ENCODE measurements at places on chromosomes 2 and 18.
A peak's percentile ranks its signal among the peaks of the same experiment; 100 is the strongest.

DNA sequence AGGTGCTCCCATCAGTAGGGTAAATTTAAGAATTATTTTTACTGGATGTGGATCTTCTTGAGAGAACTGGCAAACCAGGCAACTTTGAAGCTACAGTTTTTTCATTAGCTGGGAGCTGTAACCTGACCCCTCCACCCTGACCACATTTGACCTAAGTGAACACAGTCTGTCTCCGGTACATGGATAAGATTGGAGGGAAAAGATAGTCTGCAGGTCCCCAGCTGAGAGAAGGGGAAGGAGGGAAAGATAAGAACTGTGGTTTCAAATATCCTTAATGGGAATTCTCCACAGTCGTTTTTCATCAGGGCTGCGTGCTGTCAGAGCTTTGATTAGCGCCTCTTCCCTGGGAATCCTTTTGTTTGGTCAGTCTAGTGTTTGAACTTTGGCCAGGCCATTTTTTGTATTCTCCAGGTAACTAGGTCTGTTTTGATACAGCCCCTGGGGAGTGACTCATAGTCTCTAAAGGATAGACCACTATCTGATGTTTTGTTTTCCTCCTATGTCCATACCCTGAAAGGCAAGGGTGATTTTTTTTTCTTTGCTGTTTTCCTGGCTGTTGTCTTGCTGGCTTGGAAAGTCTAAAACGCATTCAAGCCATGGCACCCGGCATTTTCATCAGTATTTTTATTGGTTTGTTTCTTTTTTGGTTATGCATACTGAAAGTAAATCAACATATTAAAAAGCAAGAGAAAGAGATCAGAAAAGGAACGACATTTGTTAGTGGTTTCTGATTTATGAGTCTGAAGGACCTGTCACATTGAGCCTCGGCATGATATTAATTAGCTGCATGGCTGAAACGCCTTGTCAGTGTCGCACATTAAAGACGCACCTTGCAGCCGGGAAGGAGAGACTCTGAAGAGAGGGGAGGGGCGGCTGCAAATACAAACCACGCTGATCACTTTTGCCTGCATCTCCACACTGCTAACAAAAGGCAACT lies 183.4 kb upstream of the FN1 start:
- no peaks in the 10 kb centered on the region for H3K27me3 ChIP-seq
- peaks cover 7% of the 10 kb centered on the region for H3K4me1 ChIP-seq
- no peak overlapping the region for H3K27ac ChIP-seq
- no peak overlapping the region for H3K4me3 ChIP-seq
- DNase-seq = no peak

GRCh38 chr2:58449286-58450010 lies 208.3 kb upstream of the FANCL start:
- no peaks in the 10 kb centered on the region for H3K27me3 ChIP-seq
- no peak for DNase-seq
- H3K4me3 ChIP-seq = no peak overlapping the region
- no peak overlapping the region for H3K27ac ChIP-seq
- H3K4me1 ChIP-seq = peaks cover 1% of the 10 kb centered on the region
- no peaks in the 10 kb centered on the region for H3K36me3 ChIP-seq

GRCh38 chr2:229870903-229871656 lies 50.7 kb downstream of the TRIP12 start:
- peaks cover 3% of the 10 kb centered on the region for H3K36me3 ChIP-seq
- DNase-seq = no peak
- no peak overlapping the region for H3K4me3 ChIP-seq
- no peak overlapping the region for H3K27ac ChIP-seq

GRCh38 chr2:196166876-196167275 lies 4.5 kb downstream of the STK17B start:
- H3K36me3 ChIP-seq = no peaks in the 10 kb centered on the region
- H3K4me3 ChIP-seq = no peak overlapping the region
- H3K27me3 ChIP-seq = no peaks in the 10 kb centered on the region
- DNase-seq = no peak
- H3K4me1 ChIP-seq = peaks cover 14% of the 10 kb centered on the region
- no peak overlapping the region for H3K27ac ChIP-seq

- no peak for DNase-seq
- H3K27ac ChIP-seq = no peak overlapping the region
- no peaks in the 10 kb centered on the region for H3K4me1 ChIP-seq
- H3K4me3 ChIP-seq = no peak overlapping the region
Measured at GRCh38 chr2:236932831-236933361, 152.8 kb upstream of the COPS8 start.

- H3K4me3 ChIP-seq = no peak overlapping the region
- no peak overlapping the region for H3K27ac ChIP-seq
- no peaks in the 10 kb centered on the region for H3K4me1 ChIP-seq
- no peaks in the 10 kb centered on the region for H3K27me3 ChIP-seq
- peaks cover 41% of the 10 kb centered on the region for H3K36me3 ChIP-seq
- DNase-seq = no peak
Measured at GRCh38 chr2:128153786-128154185, 62.8 kb downstream of the UGGT1 start.

DNA sequence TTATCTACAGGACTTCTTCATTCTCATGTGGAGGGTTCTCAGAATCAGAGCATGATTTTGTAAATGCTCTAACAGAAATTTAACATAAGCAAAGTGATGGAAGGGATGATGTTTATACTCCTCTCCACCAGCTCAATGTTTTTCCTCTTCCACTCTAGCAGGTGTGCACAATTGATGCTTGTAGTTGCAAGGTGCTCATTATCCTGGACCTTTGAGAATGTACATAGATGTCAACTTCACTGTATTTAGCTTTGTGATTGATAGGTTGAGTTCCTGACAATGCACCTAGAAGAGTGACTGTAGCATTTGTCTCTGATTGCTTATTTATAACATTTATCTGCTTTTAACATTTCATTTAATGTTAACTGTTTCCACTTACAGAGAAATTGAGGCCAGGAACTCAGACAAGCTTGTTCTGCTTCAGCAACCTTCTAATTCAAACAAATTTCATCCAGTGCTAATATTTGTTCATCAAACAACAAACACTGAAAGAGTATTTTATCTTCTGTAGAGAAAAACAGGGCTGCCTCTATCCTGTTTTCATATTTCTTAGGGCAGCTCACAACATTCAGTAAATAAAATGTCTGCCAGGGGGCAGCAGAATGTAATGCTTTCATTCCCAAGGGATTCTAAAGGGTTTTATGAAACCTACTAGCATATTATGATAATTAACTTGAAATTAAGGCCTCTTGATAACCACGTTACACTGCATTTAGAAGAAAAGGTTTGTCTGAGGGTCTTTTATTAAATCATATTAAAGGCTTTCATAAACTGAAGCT lies 127.9 kb upstream of the NOL4 start:
- DNase-seq = no peak
- H3K4me1 ChIP-seq = no peaks in the 10 kb centered on the region
- no peaks in the 10 kb centered on the region for H3K36me3 ChIP-seq
- H3K27me3 ChIP-seq = no peaks in the 10 kb centered on the region

GRCh38 chr2:157470321-157470720 lies 26.4 kb upstream of the CYTIP start:
- H3K27me3 ChIP-seq = no peaks in the 10 kb centered on the region
- no peak for DNase-seq
- H3K36me3 ChIP-seq = no peaks in the 10 kb centered on the region
- no peaks in the 10 kb centered on the region for H3K4me1 ChIP-seq
- H3K27ac ChIP-seq = no peak overlapping the region

DNA sequence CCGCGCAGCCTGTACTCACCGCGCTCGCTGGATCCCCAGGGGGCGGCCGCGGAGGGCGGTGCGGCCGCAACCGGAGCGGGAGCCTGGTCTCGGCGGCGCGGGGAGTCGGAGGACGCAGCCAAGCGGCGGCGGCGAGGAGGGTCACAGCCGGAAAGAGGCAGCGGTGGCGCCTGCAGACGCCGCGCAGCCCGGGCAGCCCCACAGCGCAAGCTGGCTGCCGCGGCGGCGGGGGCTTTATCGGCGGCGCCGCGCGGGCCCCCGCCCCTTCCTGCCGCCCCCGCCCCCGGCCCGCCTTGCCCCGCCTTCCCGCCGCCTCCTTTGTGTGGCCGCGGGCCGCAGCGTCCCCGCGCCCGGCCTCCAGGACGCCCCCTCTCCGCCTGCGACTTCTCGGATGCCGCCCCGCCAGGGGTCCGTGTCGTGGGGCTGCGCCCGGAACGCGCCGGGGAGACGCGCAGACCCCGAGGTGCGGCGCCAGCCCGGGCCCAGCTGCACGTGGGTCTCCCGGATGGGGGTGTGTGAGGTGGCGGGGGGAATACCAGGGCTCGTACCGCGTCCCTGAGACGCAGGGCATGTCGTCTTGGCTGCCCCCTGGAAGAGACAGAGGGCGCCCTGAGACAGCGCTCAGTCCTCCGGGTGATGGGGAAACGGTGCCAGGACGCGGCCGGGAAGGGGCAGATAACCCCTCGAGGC lies at the start of gene SERPINE2:
TSS of gene SERPINE2 (minus strand) at position 207 of the 690 bp plus-strand sequence. CDS start 37,386 bp downstream, outside the sequence.
- no peak for DNase-seq
- H3K27ac ChIP-seq = peak within 1 kb of the TSS; percentile 46
- peaks cover 2% of the 10 kb centered on the region for H3K4me1 ChIP-seq
- H3K4me3 ChIP-seq = peak within 1 kb of the TSS; percentile 58
- H3K36me3 ChIP-seq = no peaks in the 10 kb centered on the region
- peaks cover 7% of the 10 kb centered on the region for H3K27me3 ChIP-seq

- H3K27me3 ChIP-seq = no peaks in the 10 kb centered on the region
- H3K4me1 ChIP-seq = peaks cover 46% of the 10 kb centered on the region
- DNase-seq = no peak
Measured at GRCh38 chr2:127663566-127664064, 11.7 kb downstream of the LIMS2 start.

DNA sequence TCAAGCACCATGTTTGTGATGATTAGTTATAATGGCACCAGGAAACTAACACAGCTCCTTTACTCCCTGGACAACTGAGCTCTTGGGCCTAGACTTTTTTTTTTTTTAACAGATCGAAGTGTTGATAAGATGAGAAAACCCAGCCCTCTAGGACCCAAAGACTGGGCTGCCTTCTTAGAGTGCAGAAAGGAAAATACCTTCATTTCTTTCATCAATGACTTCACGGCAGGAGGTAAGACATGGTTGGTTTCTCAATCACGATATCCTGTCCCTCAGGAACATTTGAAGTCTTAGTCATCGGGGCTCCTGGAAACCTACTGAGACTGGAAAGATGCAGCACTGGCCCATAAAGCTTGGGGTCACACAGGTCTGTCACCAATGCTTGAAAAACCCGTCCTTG lies 84.7 kb downstream of the TNFRSF11A start:
- no peak overlapping the region for H3K27ac ChIP-seq
- H3K36me3 ChIP-seq = no peaks in the 10 kb centered on the region
- H3K4me1 ChIP-seq = no peaks in the 10 kb centered on the region
- DNase-seq = no peak
- H3K4me3 ChIP-seq = no peak overlapping the region
- H3K27me3 ChIP-seq = no peaks in the 10 kb centered on the region

- no peaks in the 10 kb centered on the region for H3K27me3 ChIP-seq
- H3K36me3 ChIP-seq = no peaks in the 10 kb centered on the region
- H3K4me1 ChIP-seq = no peaks in the 10 kb centered on the region
- no peak overlapping the region for H3K4me3 ChIP-seq
Measured at GRCh38 chr18:28584731-28585130, 407.8 kb upstream of the CDH2 start.

- no peaks in the 10 kb centered on the region for H3K27me3 ChIP-seq
- no peak overlapping the region for H3K27ac ChIP-seq
- DNase-seq = no peak
- no peaks in the 10 kb centered on the region for H3K4me1 ChIP-seq
- peaks cover 2% of the 10 kb centered on the region for H3K36me3 ChIP-seq
- H3K4me3 ChIP-seq = no peak overlapping the region
Measured at GRCh38 chr2:58006952-58007284, 39.7 kb upstream of the VRK2 start.

DNA sequence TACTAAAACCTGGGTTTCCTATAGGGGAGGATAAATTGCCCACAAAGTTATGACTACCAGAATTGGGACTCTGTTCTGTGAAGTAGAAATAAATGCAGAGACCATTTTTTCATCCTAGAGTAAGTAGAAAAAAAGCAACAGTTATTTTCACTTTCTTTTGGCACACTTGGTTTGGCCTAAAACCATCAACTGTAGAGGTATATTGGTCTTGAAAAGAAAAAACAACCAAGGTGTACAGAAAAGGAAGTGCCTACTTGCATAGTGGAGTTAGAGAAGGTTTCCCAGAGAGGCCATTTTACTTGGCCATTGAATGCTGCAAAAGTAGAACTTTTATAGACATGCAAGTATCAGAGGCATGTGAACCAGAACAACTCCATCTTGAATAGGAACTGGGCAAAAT lies 89.4 kb upstream of the TACR1 start:
- H3K4me3 ChIP-seq = no peak overlapping the region
- no peaks in the 10 kb centered on the region for H3K4me1 ChIP-seq
- DNase-seq = no peak
- H3K27me3 ChIP-seq = no peaks in the 10 kb centered on the region

DNA sequence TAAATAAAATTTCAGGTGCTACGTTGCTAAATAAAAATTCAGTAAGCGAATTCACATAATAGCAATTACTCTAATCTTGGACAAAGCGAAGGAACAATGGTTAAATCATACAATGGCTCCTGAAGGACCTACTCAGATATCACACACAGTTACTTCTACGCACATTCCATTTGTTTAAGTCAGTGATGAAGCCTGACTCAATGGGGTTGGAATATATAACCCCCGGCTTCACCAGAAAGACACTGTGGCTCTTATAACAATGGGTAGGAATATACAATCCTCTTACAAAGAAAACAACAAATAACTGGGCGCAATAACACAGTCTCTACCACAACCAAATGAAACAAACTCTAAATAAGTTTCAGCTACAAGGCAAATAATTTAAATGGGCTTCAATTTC lies 349.5 kb downstream of the IRS1 start:
- no peaks in the 10 kb centered on the region for H3K27me3 ChIP-seq
- no peak overlapping the region for H3K4me3 ChIP-seq
- no peak overlapping the region for H3K27ac ChIP-seq
- peaks cover 6% of the 10 kb centered on the region for H3K4me1 ChIP-seq
- no peaks in the 10 kb centered on the region for H3K36me3 ChIP-seq

GRCh38 chr2:206259376-206260187 lies 14.9 kb upstream of the ZDBF2 start:
- H3K27me3 ChIP-seq = peaks cover 13% of the 10 kb centered on the region
- peaks cover under 1% of the 10 kb centered on the region for H3K4me1 ChIP-seq
- DNase-seq = no peak
- H3K27ac ChIP-seq = no peak overlapping the region
- no peaks in the 10 kb centered on the region for H3K36me3 ChIP-seq
- no peak overlapping the region for H3K4me3 ChIP-seq

GRCh38 chr2:20486571-20486970 lies 39.7 kb downstream of the RHOB start:
- no peaks in the 10 kb centered on the region for H3K36me3 ChIP-seq
- no peak for DNase-seq
- no peaks in the 10 kb centered on the region for H3K27me3 ChIP-seq
- no peak overlapping the region for H3K4me3 ChIP-seq

- no peak for DNase-seq
- H3K36me3 ChIP-seq = no peaks in the 10 kb centered on the region
- no peaks in the 10 kb centered on the region for H3K4me1 ChIP-seq
- no peaks in the 10 kb centered on the region for H3K27me3 ChIP-seq
Measured at GRCh38 chr2:218081695-218082094, 12.6 kb downstream of the RUFY4 start.

GRCh38 chr2:60152226-60152833 lies 401.1 kb downstream of the BCL11A start:
- no peaks in the 10 kb centered on the region for H3K4me1 ChIP-seq
- no peaks in the 10 kb centered on the region for H3K27me3 ChIP-seq
- no peak for DNase-seq
- no peaks in the 10 kb centered on the region for H3K36me3 ChIP-seq
